Activated naive CD8-positive, alpha-beta T cell treated with anti-CD3 and anti-CD28 coated beads for 36 hours (primary cell): ENCODE measurements at places on chromosomes 5 and 9. TPM values are rescaled to one million over a fixed set of nuclear protein-coding genes. Genes with fewer than 3 reads are reported as not detected.

The ARL10 gene
- total RNA-seq, result 12.1 TPM

The ZBED3 gene
- total RNA-seq, result 8.0 TPM

The PTGR1 gene
- 1.3 TPM for total RNA-seq

The LAMC3 gene
- total RNA-seq, result 0.56 TPM

The TNFSF8 gene
- 59.9 TPM for total RNA-seq

The FCN2 gene
- not detected for total RNA-seq

The PCDHA4 gene
- total RNA-seq, result not detected

DNA sequence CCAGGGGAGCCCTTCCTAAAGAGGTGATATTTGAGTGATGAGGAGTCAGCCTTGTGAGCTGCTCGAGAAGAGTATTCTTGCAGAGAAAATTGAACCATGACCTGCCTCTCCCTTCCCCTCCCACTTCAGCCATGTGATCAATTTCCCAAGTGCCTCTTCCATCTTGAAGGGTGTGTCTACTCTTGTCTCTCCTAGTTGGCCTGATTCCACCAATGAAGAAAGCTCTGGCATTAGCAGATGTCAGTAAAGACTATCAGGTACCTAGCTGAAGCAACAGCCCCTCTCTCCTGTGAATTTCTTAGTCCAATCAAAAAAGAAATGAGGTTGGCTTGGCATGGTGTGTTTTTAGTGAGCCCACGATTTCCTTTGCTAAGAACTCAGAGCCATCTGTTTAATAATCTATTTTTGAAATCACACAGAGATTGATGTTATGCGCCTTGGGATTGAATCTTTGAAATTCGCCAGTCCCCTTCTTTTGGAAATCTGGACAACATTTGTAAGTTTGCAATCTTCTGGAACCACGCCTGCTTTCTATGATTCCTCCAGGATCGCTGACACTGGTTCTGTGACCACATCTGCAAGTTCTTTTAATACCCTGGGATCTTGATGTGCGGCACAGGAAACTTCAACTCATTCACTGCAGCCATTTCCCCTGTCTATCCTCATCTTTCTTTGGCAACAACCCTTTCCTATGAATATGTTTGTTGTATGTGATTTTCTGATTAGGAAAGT is 404.6 kb downstream of the DMRT2 start:
- no peak for DNase-seq

DNA sequence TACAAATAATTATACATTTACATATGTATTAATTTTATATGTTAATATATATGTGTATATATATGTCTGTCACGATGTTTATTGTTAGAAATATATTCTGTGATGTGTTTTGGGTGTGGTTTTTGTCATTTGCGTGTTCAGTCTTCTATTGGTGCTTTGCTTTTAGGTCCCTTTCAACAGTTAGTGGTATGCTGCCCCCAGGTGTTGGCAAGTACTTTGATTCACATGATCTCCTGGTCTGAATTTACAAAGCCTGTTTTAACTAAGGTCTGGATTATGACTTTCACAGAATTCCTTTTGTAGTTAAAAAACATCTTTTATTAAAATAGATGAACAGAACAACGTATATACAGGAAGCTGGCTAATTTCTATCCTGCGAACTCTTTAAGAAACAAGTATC is 271.5 kb downstream of the CCDC171 start:
- no peak for DNase-seq

- DNase-seq, result peak; percentile 75
Observed at GRCh38 chr5:93620487-93621326, 37.7 kb downstream of the NR2F1 start.

- no peak for DNase-seq
Observed at GRCh38 chr9:91807643-91808246, 142.3 kb downstream of the ROR2 start.

DNA sequence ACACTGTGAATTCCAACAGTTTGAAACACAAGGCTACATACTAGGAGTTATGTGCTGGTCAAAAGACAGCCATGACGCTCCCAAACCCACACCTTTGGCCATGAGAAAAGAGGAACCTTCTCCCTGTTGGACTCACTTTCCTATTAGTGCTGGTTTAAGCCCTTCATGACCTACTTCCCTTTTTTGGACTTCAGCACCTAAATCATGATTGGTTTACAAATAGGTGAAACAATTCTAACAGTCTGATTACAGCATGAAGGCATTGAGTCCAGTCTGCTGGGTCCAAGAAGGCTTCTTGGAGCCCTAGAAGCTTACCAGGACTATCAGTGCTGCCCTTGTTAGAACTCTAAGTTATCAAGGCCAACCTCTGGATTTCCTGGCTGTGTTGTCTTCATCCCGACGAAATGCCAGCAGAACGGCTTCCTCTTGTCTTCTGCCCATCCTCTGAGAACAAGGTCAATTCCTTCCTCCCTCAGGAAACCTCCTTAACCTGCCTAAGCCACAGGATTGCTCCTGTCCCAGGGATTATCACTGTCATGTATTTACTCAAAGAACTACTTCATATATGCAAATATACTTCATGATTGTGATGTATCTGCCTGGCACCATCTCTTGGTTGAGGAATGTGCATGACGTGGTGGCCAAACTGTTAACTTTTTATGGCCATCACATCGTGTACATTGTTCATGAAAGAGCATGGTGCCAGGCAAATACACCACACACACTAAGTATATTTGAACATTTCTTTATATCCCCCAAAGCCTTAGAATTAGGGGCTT is 83.6 kb downstream of the ANKH start:
- no peak for DNase-seq

DNA sequence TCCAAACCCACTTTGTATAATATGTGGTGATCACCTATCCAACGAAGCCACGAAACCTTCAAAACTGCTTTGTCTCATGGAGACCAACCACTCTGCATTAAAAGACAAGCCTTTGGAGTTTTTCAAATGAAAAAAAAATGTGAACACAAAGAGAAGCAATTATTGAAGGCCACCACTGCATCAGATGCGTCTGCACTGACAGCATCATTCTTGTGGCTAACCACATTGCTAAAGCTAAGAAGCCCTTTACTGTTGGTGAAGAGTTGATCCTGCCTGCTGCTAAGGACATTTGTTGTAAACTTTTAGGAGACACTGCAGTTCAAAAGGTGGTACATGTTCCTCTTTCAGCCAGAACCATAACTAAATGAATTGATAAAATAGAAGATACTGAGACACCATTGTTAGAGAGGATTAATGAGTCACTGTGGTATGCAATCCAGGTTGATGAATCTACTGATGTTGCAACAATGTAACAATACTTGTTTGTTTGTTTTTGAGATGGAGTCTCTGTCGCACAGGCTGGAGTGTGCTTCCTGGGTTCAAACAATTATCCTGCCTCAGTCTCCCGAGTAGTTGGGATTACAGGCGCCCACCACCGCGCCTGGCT is 45.4 kb downstream of the TAF11L14 start:
- no peak for DNase-seq

GRCh38 chr5:139341187-139341688 is 416 bp upstream of the PAIP2 start:
- no peak for DNase-seq

- DNase-seq, result no peak
Observed at GRCh38 chr5:8598356-8598755, 729.4 kb downstream of the MTRR start.

GRCh38 chr9:113521693-113522255 is 58.2 kb downstream of the RGS3 start:
- no peak for DNase-seq

- DNase-seq, result no peak
Observed at GRCh38 chr5:128287740-128288139, 204.2 kb downstream of the SLC12A2 start.

GRCh38 chr9:82780017-82780416 is 282.9 kb downstream of the RASEF start:
- no peak for DNase-seq

- DNase-seq, result peak; percentile 44
Observed at GRCh38 chr9:37302277-37302676, 120.2 kb upstream of the GRHPR start.

DNA sequence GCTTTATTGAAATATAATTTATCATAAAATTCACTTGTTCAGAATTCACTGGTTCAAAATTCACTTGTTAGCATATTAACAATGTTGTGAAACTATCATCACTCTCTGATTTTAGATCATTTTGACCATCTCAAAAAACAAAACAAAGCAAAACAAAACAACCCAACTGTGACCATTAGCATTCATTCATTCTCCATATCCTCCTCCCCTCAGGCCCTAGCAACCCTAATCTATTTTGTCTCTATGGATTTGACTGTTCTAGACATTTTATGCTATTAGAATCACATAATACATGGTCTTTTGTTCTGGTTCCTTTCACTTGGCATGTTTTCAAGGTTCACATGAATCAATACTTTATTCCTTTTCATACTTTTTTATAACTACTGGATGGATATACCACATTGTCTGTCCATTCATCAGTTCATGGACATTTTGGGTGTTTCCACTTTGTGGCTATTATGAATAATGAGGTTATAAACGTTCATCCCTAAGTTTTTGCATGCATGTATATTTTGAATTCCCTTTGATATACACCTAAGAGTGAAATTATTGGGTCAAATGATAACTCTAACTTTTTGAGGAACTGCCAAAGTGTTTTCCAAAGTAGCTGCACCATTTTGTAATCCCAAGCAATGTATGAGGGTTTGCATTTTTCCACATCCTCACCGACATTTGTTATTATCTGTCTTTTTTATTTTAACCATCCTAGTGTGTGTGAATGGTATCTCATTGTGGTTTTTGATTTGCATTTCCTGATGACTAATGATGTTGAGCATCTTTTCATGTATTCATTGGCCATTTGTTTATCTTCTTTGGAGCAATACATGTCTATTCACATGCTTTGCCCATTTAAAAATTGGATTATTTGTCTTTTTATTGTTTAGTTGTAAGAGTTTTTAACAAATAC is 304.1 kb downstream of the SH3GL2 start:
- no peak for DNase-seq

DNA sequence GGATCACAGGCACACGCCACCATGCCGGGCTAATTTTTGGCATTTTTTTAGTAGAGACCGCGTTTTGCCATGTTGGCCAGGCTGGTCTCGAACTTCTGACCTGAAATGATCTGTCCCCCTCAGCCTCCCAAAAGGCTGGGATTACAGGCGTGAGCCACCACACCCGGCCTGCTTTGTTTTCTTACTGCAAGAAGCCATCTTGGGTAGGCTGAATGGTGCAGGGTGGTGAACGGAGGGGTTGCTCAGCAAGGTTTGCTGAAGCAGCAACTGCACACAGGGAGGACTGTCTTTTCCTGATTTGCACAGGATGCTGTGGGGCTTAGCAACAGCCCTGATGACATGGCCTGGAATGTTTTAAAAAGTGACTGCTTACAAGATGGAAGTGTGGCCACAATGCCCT is 10.7 kb downstream of the ZNF354B start:
- DNase-seq, result no peak

DNA sequence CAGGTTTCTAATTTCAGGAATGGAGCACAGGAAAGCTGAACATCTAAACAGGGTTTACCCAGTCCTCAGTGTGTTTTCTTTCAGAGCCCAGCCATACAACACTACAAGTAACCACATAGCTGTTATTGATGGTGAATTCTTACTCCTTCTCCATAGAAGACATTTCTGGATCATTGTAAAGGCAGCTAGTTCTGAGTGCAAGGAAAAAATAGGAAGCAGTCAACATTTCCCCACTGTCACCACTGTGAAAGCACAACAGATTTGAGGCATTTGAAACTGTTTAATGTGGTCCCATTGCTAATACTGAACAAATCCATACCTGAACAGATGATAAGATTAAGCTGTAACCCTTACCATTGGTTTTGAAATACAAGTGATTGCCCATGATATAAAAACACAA is 145.0 kb upstream of the PCA3 start:
- no peak for DNase-seq

GRCh38 chr5:146007989-146008388 is 71.6 kb downstream of the SH3RF2 start:
- DNase-seq, result no peak

- peak; percentile 29 for DNase-seq
Observed at GRCh38 chr9:126965541-126966428, 51.2 kb downstream of the RALGPS1 start.

DNA sequence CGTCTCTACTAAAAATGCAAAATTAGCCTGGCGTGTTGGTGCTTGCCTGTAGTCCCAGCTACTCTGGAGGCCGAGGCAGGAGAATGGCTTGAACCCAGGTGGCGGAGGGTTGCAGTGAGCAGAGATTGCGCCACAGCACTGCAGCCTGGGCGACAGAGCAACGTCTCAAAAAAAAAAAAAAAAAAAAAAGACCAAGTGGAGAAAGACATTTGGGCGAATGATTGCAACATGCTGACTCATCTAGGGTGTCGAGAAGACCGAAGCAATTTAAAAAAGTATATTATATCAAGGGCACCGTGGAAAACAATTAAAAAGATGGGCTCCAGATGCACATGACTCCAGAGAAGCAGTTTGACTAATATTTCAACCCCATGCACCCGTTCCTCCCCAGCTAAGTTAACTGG is 9.2 kb downstream of the KLF4 start:
- DNase-seq, result no peak

GRCh38 chr9:92853716-92854115 is 24.1 kb downstream of the ZNF484 start:
- DNase-seq, result no peak

DNA sequence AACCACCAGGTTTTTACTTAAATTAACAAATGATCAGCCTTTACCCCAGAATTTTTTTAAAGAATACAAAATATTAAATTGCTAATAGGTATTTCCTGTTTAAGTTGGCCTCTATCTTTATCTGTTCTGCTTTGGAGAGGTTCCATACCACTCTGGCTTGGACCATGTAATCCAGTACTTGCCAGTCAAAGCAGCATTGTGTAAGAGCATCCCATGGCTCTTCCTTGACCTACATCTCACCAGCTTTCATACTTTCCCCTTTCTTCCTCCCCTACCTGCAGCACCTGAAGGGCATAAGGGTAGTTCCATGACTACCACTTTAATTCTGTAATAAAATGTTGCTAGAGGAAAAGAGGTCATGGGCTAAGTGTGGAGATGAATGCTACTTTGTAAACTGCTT is 140.8 kb upstream of the MTAP start:
- no peak for DNase-seq

GRCh38 chr5:143241892-143242291 is 161.6 kb downstream of the NR3C1 start:
- no peak for DNase-seq

- no peak for DNase-seq
Observed at GRCh38 chr9:27196383-27196782, 87.4 kb downstream of the TEK start.

- no peak for DNase-seq
Observed at GRCh38 chr5:91266184-91266705, 116.9 kb downstream of the ARRDC3 start.

DNA sequence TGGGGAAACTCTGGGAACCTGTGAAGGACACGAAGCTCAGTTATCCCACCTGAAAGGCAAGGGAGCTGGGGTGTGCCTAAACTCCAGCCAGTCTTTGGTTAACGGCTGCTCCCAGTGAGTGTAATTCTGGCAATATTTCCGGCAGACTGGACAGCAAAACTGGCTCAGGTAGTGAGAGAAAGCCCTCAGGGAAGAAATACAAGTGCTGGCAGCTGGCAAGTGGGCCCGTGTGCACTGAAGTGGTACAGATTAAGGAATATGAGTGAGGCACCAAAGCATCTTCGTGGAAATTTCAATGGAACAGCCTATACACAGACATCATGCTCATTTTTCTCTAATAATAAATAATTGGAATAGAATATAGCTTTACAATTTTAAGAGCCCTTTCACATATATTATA is 56.2 kb downstream of the ABHD17B start:
- no peak for DNase-seq
